ENCODE measurements at places on chromosomes 3 and 15.
A peak's percentile ranks its signal among the peaks of the same experiment; 100 is the strongest.

GRCh38 chr15:28098766-28099554 is at the start of gene OCA2:
Gene OCA2 (minus strand): TSS chr15:28099315. CDS start chr15:28081874, 17,441 bp downstream.
- peak; percentile 55 for DNase-seq

- DNase-seq, result no peak
Observed at GRCh38 chr15:66646799-66647198, 55.2 kb upstream of the SMAD6 start.

DNA sequence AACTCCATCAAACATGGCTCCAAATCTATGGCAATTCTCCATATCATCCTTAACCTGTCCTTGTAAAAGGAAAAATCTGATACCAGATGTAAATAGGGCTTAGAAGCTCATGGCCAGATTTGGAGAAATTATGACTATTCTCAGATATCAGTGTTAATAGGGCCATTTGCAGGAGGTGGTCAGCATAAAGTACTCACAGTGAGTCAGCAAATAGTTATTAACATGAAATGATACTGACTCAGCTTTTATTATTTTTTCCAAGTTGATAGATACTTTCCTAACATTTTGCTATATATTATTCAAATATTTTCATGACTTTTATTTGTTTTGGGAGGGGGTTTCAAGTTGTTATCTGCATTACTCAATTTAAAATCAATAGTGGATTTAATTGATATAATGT is 255.8 kb downstream of the MFSD1 start:
- DNase-seq, result no peak

DNA sequence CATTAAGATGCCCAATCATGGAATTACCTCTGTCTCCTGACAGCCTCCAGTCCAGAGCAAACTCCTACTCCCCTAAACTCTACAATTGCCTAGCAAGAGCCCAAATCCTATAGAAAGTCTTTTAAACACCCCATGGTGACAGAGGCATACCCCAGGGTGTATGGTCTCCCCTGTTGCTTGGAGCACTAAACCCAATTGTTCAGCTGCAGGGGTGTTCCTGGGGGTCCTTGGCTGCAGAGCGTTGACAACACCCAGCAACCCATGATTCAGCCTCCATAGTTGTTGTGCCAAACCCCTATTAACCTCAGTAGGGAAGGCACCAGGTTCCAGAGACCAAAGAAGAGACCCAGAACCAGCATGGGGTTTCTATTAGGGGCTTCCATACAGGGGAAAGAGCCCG is 41.8 kb upstream of the NEDD4 start:
- DNase-seq, result no peak

DNA sequence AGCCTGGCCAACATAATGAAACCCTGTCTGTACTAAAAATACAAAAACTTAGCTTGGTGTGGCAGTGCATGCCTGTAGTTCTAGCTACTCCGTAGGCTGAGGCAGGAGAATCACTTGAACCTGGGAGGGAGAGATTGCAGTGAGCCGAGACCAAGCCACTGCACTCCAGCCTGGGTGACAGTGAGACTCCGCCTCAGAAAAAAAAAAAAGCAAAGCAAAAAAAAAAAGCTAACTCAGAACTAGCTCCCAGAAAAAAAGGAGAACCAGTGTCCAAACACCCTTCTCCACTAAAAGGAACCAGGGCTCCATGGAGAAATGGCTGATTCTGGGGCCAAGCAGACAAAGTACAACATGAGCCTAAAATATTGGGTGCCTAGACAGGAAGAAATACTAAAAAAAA is 16.7 kb upstream of the CRTC3 start:
- no peak for DNase-seq
